ENCODE measurements at places on chromosomes 6 and 20.

DNA sequence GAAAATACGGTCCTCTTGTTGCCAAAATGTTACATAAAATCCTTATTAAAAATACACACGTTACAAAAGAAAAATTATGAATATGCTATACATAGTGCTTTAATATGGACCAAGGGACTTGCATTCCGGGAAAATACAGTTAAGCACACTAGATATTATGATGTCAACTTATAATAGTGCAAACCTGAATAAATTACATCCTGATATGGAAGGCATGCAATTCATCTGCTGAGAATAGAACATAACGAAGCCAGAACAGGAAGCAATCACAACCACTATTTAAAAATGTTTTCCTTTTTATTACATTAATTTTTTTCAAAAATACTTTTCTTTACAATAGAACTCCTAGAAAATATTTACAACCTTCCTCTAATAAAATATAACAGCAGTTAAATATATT lies 7.8 kb upstream of the MRPS10 start:
- no peak for DNase-seq

DNA sequence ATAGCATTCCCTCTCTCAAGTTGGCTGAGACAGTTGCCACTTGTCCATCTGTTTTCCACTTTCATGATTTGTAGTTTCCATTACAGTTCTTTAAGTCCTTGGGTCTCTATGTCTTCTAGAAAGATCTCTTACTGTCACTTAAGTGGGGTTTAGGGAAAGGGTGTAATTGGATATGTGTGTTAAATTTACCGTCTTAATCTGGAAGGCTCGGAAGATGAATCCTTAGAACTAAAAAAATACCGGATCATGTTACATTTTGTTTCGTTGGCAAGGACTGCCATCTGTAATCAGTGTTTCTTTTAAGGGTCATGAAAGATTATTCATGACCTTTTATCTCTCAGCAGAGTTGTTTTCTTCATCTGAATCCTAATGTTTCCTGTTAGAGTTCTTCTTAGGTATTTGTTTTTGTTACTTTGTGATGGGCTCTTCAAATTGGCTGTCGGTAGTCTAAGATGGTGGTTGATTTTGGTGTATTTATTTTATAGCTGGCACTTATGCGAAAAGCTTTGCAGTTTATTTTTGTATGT lies 21.8 kb upstream of the BTBD3 start:
- no peak for DNase-seq

GRCh38 chr20:53789989-53790675 lies 196.5 kb upstream of the ZNF217 start:
- DNase-seq, result no peak

DNA sequence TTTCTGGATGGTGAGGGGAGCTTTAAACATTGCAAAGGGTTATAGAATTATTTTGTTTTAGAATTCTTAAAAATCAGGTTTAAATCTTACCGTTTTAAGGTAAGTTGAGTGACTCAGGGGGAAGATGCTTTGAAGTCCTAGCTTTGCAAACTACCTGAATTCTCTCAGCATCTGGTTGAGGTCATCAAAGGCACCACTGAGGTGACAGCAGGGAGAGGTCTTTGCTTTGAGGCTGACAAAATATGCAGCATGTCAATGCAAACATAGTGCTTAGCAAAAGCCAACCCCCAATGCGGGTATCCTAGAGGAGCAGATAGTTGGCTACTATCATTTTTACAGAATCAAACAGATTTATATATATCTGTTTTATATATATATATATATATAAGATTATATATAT lies 219.5 kb downstream of the SLC24A3 start:
- DNase-seq, result no peak

- no peak for DNase-seq
Observed at GRCh38 chr6:43146261-43146660, 24.8 kb upstream of the SRF start.

GRCh38 chr20:19947611-19948264 lies 69.4 kb upstream of the NAA20 start:
- no peak for DNase-seq
